Activated naive CD4-positive, alpha-beta T cell treated with anti-CD3 and anti-CD28 coated beads, Interleukin-2, amount 50 U/mL, for 72 hours (primary cell): ENCODE measurements at places on chromosomes 6 and 20. TPM values are rescaled to one million over a fixed set of nuclear protein-coding genes. Genes with fewer than 3 reads are reported as not detected.

DNA sequence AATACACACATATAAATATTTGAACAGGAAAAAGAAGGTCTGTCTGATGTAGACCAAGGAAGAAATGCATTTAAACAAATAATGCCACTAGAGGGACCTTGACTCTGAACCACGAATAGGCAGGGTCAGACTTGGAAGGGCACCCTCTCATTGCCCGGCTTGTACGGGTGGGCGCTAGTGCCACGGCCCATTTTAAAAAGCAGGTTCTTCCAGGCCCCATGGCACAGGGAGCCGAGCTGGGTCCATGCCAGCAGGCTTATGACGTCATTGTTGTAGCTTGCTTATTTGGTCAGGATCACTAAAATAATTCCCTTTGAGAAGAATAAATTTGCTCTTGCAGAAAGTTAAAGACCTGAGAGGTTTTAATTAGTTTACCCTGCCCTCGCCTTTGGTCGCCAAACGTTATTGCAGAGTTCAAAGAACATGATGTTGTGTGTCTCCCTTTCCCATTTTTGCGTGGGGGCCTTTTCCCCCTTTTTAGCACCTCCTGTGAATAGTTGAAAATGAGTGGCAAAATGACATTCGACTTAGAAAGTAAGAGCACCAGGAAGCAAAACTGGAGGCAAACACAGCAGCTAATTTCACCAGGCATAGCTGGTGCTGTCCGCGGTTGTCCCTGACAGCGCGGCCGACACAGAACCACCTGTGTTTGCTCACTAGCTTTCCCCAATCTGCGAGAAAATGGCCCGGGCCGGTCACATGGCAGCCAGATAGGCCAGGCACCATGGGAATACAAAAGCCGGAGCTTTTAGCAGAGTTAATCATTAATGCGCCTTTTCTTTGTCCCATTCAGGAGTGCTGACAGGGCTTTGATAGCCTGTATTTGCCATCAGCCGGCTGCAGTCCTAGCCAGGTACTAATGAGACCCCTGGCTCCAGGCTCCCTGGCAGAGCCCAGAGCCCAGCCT is 93.8 kb downstream of the FOXA2 start:
- DNase-seq: no peak

GRCh38 chr6:14711056-14711703 is 534.7 kb upstream of the JARID2 start:
- peak; percentile 67 for DNase-seq

- DNase-seq: no peak
Measured at GRCh38 chr6:134020543-134020942, 31.9 kb downstream of the SLC2A12 start.

GRCh38 chr6:33418690-33419291 is 884 bp upstream of the CUTA start:
- peak; percentile 53 for DNase-seq

- DNase-seq: peak; percentile 61
Measured at GRCh38 chr6:28922821-28923317, 916 bp downstream of the TRIM27 start.

- no peak for DNase-seq
Measured at GRCh38 chr6:108106694-108107093, 32.2 kb upstream of the OSTM1 start.

DNA sequence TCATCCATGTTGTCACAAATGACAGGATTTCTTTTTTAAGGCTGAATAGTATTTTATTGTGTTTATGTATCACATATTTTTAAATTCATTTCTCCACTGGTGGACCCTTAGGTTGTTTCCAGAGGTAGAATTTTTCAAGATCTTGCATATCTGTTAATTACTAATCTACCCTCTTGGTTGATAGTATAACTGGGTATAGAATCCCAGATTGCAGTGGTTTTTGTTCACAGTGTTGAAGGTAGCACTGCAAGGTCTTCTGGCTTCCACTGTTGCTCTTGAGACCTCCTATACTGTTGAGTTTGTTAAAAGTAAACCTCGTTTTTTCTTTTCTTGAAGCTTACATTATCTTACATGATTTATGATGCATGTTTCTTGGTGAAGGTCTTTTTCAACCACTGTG is 22.9 kb downstream of the CDC5L start:
- DNase-seq: no peak

DNA sequence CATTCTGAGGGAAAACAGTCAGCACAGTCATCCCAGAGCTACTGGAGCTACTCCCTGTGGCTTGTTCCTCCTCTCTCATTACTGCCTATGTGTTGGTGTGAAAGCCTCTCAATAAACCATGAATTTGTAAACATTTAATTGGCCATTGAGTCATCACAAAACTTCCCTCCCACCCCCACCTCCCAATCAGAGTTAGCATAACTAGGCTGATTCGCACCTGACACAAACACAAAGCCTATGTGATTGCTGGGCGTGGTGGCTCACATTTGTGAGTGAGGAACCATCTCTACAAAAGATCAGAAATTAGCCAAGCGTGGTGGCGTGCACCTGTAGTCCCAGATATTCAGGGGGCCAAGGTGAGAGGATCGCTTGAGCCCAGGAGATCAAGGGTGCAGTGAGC is 17.1 kb upstream of the SNTA1 start:
- no peak for DNase-seq

- no peak for DNase-seq
Measured at GRCh38 chr20:57713505-57713903, 3.7 kb upstream of the PMEPA1 start.

GRCh38 chr6:149221774-149222070 is 95.8 kb upstream of the TAB2 start:
- no peak for DNase-seq

GRCh38 chr20:19003366-19004336 is 190.1 kb downstream of the SCP2D1 start:
- no peak for DNase-seq

GRCh38 chr6:44076356-44077213 is 50.7 kb downstream of the MRPL14 start:
- no peak for DNase-seq

Gene PRND
- total RNA-seq: not detected

Gene SLC17A3
- total RNA-seq: 0.20 TPM
